Adrenal gland (tissue), 19 donors: ENCODE measurements at places on chromosomes 13 and 19. TPM values are rescaled to one million over a fixed set of nuclear protein-coding genes. Genes with fewer than 3 reads are reported as not detected.
A peak's percentile ranks its signal among the peaks of the same experiment; 100 is the strongest.

- H3K4me3 ChIP-seq, result no peak overlapping the region
- H3K27me3 ChIP-seq, result no peaks in the 10 kb centered on the region
- DNase-seq, result no peak
- no peak overlapping the region for H3K27ac ChIP-seq
- H3K36me3 ChIP-seq, result no peaks in the 10 kb centered on the region
Measured at GRCh38 chr19:53865523-53865917, 2.2 kb upstream of the MYADM start.

Gene ZNF85
- total RNA-seq, result 6.7 TPM

Gene PGLYRP2
- total RNA-seq, result not detected

DNA sequence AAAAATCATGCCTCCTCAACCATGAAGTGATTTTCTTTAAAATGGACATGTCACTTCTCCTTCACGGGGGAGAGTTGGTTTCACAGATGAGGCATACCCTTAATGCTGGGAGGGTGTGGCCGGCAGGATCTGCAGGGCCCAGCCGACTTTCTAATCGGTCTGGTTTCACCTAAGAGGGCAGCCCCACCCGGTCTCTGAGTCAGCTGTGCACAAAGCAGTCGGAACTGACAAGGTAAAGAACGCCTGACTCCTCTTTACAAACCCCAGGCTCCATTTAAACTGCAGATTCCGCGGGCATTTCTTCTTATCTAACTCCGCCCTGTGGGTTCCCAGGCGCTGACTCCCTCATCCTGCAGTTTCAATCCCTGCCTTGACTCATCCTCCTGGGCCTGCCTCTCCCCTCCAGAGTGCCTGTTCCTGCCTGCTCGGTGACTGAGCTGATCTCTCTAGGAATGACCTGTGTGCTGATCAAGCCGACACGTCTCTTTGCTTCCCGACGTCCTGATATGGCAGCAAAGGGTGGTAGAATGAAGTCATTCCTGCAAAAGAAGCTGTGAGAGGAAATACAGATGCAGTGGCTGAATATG, 63.4 kb downstream of the EFNB2 start:
- DNase-seq, result peak; percentile 73
- H3K4me3 ChIP-seq, result no peak overlapping the region
- peaks cover 2% of the 10 kb centered on the region for H3K4me1 ChIP-seq
- no peak overlapping the region for H3K27ac ChIP-seq
- no peaks in the 10 kb centered on the region for H3K36me3 ChIP-seq
- H3K27me3 ChIP-seq, result no peaks in the 10 kb centered on the region

- H3K27me3 ChIP-seq, result no peaks in the 10 kb centered on the region
- H3K4me1 ChIP-seq, result no peaks in the 10 kb centered on the region
- H3K27ac ChIP-seq, result no peak overlapping the region
- peaks cover 76% of the 10 kb centered on the region for H3K36me3 ChIP-seq
- DNase-seq, result peak; percentile 40
Measured at GRCh38 chr19:39474139-39474620, 6.5 kb upstream of the TIMM50 start.

- H3K36me3 ChIP-seq, result no peaks in the 10 kb centered on the region
- peak; percentile 54 for DNase-seq
- no peak overlapping the region for H3K4me3 ChIP-seq
- no peaks in the 10 kb centered on the region for H3K27me3 ChIP-seq
Measured at GRCh38 chr13:114064450-114065140, 67.8 kb downstream of the RASA3 start.

Gene RDH8
- total RNA-seq, result not detected

Gene USHBP1
- total RNA-seq, result 2.1 TPM

GRCh38 chr13:50353651-50354415, 338.6 kb downstream of the KCNRG start:
- no peak overlapping the region for H3K4me3 ChIP-seq
- H3K4me1 ChIP-seq, result peaks cover 18% of the 10 kb centered on the region
- H3K36me3 ChIP-seq, result no peaks in the 10 kb centered on the region
- no peak overlapping the region for H3K27ac ChIP-seq

DNA sequence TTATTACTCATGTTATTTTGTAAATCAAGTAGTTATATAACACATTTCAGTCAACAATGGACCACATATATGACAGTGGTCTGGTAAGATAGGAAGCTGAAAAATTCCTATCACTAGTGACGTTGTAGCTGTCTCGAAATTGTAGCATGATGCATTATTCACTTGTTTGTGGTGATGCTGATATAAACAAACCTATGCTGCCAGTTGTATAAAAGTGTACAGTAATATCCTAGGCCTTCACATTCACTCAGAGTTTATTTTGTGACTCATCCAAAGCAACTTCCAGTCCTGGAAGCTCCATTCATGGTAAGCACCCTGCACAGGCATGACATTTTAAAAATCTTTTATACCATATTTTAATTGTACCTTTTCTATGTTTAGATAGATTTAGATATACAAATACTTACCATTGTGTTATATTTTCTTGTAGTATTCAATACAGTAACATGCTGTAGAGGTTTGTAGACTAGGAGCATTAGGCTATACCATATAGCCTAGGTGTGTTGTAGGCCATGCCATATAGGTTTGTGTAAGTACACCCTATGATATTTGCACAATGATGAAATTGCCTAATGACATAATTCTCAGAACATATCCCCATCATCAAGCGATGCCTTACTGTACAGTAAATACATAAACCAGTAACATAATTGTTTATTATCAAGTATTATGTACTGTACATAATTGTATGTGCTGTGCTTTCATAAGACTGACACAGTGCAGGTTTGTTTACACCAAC, 49.3 kb downstream of the IFT88 start:
- no peak for DNase-seq
- no peak overlapping the region for H3K27ac ChIP-seq
- no peaks in the 10 kb centered on the region for H3K4me1 ChIP-seq
- H3K27me3 ChIP-seq, result no peaks in the 10 kb centered on the region
- H3K36me3 ChIP-seq, result no peaks in the 10 kb centered on the region
- no peak overlapping the region for H3K4me3 ChIP-seq

Gene CDK8
- 7.7 TPM for total RNA-seq

DNA sequence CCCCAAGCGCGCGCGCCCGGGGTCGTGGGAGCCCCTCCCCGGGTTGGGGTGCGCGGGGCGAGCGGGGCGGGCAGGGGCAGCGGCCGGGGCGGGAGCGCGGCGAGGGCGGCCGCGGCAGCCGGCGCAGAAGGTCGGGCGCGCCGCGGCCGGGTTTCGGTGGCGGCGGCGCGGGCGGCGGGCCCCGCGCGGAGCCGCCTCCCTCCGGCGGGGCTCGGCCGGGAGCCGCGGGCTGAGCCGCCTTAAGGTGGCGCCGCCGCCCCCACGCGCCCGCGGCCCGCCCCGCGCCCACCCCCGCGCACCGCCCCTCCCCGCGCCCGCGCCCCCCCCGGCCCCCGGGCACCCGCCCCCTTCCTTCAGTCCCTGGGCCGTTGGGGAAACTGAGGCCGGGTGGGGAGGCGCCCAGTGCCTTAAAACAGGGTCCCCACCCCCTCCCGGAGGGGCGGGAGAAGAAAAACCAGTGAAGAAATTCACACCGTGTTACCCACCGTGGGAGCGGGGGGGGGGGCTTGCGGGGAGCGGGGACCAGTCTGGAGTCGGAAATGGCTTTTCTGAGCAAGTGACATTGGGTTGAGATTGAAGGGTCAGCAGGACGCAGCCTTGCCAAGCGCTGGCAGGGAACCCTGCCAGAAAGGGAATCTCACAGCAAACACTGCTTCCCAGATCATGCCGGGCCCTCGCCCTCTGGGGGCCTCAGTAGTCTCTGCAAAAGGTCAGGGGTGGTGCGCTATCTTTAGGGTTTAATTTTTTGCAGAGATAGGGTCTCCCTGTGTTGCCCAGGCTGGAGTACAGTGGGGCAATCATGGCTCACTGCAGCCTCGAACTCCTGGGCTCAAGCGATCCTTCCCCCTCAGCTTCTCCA, at the start of gene TLE2:
TLE2 (minus strand) TSS at position 216 of the 859 bp plus-strand sequence. CDS start 376 bp downstream, outside the sequence.
- H3K4me3 ChIP-seq, result peak within 1 kb of the TSS; percentile 25
- no peaks in the 10 kb centered on the region for H3K36me3 ChIP-seq
- H3K27me3 ChIP-seq, result no peaks in the 10 kb centered on the region
- peak within 1 kb of the TSS; percentile 81 for H3K27ac ChIP-seq
- peaks cover 9% of the 10 kb centered on the region for H3K4me1 ChIP-seq

Gene RAB20
- 30.8 TPM for total RNA-seq

GRCh38 chr13:101210774-101211173, 205.5 kb downstream of the NALCN start:
- H3K36me3 ChIP-seq, result no peaks in the 10 kb centered on the region
- H3K4me3 ChIP-seq, result no peak overlapping the region
- H3K27ac ChIP-seq, result no peak overlapping the region
- no peaks in the 10 kb centered on the region for H3K27me3 ChIP-seq
- no peak for DNase-seq

GRCh38 chr13:23730251-23730650, 158.9 kb downstream of the MIPEP start:
- no peaks in the 10 kb centered on the region for H3K27me3 ChIP-seq
- no peaks in the 10 kb centered on the region for H3K36me3 ChIP-seq
- no peak for DNase-seq
- H3K4me3 ChIP-seq, result no peak overlapping the region
- H3K27ac ChIP-seq, result no peak overlapping the region
- no peaks in the 10 kb centered on the region for H3K4me1 ChIP-seq

Gene CD22
- total RNA-seq, result 8.3 TPM

Gene ELSPBP1
- not detected for total RNA-seq

DNA sequence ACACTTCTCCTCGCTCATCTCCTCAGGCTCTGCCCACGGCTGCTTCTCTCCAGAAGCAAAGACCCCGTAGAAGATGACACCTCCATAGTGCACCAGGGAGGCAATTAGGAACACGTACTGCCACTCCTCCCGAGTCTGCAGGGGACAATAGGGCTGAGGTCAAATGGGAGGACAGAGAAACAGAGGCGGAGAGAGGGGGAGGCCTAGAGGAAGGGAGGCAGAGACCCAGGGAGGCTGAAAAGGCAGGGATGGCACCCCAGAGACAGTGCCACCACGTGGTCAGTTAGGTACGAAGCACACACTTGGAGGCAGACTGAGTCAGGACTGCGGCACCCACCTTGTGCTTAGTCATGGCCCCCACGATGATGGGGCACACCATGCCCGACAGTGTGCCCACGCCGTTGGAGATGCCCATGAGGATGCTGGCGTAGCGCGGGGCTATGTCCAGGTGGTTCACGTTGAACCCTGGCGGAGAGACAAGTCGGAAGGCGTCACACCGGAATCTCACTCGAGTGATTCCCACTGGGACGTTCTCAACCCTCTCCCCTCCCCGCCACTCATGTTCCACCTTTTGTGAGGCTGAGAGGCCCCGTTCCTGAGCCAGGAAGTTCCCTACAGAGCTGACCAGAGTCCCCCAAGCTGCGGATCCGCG, 5.6 kb downstream of the GFY start:
- H3K4me1 ChIP-seq, result no peaks in the 10 kb centered on the region
- H3K27ac ChIP-seq, result no peak overlapping the region
- no peak overlapping the region for H3K4me3 ChIP-seq
- H3K27me3 ChIP-seq, result peaks cover 82% of the 10 kb centered on the region
- no peak for DNase-seq
- H3K36me3 ChIP-seq, result no peaks in the 10 kb centered on the region

Gene MED4
- 34.9 TPM for total RNA-seq

Gene PABPC3
- 0.13 TPM for total RNA-seq

- no peaks in the 10 kb centered on the region for H3K36me3 ChIP-seq
- DNase-seq, result no peak
- H3K27ac ChIP-seq, result no peak overlapping the region
Measured at GRCh38 chr13:107512551-107512950, 702.8 kb downstream of the LIG4 start.

GRCh38 chr13:111216166-111216960, 101.3 kb downstream of the ARHGEF7 start:
- no peaks in the 10 kb centered on the region for H3K27me3 ChIP-seq
- no peaks in the 10 kb centered on the region for H3K36me3 ChIP-seq
- H3K4me3 ChIP-seq, result no peak overlapping the region
- peaks cover 23% of the 10 kb centered on the region for H3K4me1 ChIP-seq
- H3K27ac ChIP-seq, result no peak overlapping the region
- DNase-seq, result no peak

Gene DKKL1
- not detected for total RNA-seq

GRCh38 chr13:78606471-78607408, 3.4 kb upstream of the POU4F1 start:
- DNase-seq, result no peak
- H3K36me3 ChIP-seq, result no peaks in the 10 kb centered on the region
- peaks cover 67% of the 10 kb centered on the region for H3K27me3 ChIP-seq
- peaks cover 10% of the 10 kb centered on the region for H3K4me1 ChIP-seq
- H3K4me3 ChIP-seq, result no peak overlapping the region

- H3K4me3 ChIP-seq, result no peak overlapping the region
- no peak overlapping the region for H3K27ac ChIP-seq
- DNase-seq, result no peak
- H3K27me3 ChIP-seq, result no peaks in the 10 kb centered on the region
Measured at GRCh38 chr13:84684804-84685203, 802.5 kb upstream of the SLITRK1 start.

DNA sequence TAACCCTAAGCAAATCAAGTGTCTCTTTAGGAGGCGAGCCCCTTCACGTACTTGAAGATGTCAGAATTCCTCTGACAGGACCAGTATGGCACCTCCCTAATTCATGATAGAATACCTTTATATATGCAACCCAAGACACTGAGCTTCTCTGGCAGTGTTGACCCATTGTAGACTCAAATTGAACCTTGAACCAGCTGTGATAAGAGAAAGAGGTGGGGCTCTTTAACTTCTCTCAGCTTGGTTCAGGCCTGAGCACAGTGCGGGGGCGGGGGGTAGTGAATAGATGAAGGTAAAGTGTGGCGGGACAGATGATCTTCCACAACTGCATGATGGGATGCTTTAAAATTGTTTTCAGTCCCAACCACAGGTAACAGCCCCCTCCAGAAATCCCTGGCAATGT, 12.1 kb downstream of the MBNL2 start:
- H3K27ac ChIP-seq, result no peak overlapping the region
- H3K27me3 ChIP-seq, result no peaks in the 10 kb centered on the region
- peaks cover 36% of the 10 kb centered on the region for H3K4me1 ChIP-seq
- H3K36me3 ChIP-seq, result no peaks in the 10 kb centered on the region

DNA sequence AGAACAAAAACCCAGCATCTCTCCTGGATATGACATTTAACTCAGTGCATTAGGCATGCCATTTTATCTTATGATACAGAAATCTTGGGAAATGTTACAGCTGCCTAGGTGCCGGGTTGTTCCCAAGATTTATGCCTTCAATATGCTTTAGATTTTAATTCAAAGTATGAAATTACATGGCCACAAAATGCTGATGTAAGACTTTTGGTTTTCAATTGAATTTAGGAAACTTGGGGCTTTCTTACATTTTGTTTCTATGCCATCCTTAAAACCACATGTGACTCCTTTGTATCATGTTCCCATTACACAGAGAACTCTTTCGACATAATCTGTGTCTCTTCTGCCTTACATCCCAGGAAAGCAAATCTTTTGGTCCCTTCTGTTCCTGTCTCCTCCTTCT, 83.9 kb downstream of the CCNA1 start:
- H3K4me1 ChIP-seq, result no peaks in the 10 kb centered on the region
- H3K36me3 ChIP-seq, result no peaks in the 10 kb centered on the region
- no peaks in the 10 kb centered on the region for H3K27me3 ChIP-seq
- no peak overlapping the region for H3K27ac ChIP-seq

- H3K27ac ChIP-seq, result no peak overlapping the region
- peak; percentile 98 for DNase-seq
- peaks cover 11% of the 10 kb centered on the region for H3K4me1 ChIP-seq
- no peaks in the 10 kb centered on the region for H3K36me3 ChIP-seq
Measured at GRCh38 chr19:7507884-7508283, 8.0 kb upstream of the ZNF358 start.

Gene MED25
- 211 TPM for total RNA-seq

- no peaks in the 10 kb centered on the region for H3K4me1 ChIP-seq
- no peaks in the 10 kb centered on the region for H3K36me3 ChIP-seq
- H3K4me3 ChIP-seq, result no peak overlapping the region
- no peaks in the 10 kb centered on the region for H3K27me3 ChIP-seq
Measured at GRCh38 chr13:65826657-65827056, 1403.5 kb downstream of the PCDH9 start.
